ENCODE measurements at places on chromosomes 5 and 9.

GRCh38 chr5:169152453-169152852, 148.5 kb downstream of the SLIT3 start:
- no peak for DNase-seq

DNA sequence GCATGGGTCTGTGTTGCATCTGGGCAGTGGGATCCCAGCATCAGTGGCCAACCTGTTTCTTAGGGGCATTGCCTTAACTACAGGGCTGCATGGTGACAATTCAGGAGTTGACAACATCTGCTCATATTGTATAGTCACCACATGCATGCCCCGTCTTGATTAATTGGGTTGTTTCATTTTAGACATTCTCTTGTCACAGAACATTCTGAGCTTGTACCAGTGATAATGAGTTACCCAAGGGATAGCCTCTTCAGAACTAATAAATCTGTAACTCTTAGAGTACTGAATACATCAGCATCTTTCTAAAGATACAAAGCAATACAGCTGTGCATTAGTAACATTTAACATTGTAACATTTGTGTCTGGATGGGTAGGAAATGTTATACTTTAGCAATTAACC, 426.5 kb upstream of the CD180 start:
- DNase-seq, result no peak

GRCh38 chr9:137811283-137811870, 66.2 kb upstream of the CACNA1B start:
- DNase-seq, result no peak

DNA sequence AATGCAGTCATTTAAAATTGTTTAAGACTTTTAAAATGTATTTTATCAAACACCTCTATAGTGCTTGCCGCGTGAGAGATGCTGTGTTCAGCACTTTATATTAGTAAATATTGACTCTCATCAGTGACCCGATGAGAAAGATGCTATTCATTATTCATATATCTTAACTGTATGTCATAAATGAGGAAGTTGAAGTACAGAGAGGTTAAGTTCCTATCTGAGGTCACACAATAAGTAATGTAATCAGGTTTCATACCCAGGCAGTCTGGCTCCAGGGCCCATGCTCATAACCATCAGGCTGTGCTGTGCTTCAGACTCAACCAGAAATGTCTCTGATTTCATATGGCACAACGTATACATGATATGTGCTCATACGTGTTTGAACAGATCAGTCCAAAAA, 119.0 kb downstream of the SV2C start:
- DNase-seq, result no peak

GRCh38 chr5:157328277-157328912, 62.5 kb downstream of the CYFIP2 start:
- no peak for DNase-seq

GRCh38 chr9:126299706-126300276, 26.8 kb upstream of the MVB12B start:
- DNase-seq, result no peak

Measured in stimulated activated CD4-positive, alpha-beta T cell treated with anti-CD3 and anti-CD28 coated beads, Interleukin-15, amount 100 ng/mL, for 1 hour (primary cell).